Fibroblast of upper back skin (primary cell): ENCODE measurements at places on chromosomes 4 and X.

DNA sequence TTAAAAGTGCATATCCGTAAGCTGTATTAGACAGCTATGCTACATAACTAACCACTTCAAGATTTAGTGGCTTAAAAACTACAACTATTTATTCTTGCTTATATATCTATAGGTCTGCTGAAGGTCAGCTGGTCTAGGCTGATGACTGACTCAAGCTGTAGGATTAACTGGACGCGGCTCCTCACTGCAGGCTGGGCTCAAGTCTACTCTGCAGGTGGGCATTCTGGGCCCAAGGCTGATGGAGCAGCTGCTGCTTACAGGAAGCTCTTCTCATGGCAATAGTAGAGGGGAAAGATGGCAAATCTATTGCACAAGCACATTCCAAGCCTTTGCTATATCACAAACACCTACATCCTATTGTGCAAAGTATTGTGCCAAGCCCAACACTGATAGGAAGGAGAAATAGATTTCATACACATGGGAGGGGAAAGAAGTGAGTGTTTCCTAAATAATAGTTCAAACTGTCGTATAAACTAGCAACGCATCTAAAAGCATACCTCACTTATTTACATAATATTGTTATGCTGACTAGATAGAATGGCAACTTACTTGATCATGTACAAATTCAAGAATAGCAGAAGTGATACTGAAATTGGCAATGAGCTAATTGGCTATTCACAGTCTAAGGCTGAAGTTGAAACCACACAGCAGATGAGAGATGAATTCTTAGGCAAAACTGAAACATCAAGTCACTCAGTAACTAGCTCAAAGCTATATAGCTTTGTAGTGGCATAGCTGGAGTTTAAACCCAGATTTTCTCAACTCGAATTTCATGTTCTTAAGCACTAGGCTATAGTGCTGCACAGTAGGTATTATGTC is 263.8 kb downstream of the NKX6-1 start:
- DNase-seq: no peak

DNA sequence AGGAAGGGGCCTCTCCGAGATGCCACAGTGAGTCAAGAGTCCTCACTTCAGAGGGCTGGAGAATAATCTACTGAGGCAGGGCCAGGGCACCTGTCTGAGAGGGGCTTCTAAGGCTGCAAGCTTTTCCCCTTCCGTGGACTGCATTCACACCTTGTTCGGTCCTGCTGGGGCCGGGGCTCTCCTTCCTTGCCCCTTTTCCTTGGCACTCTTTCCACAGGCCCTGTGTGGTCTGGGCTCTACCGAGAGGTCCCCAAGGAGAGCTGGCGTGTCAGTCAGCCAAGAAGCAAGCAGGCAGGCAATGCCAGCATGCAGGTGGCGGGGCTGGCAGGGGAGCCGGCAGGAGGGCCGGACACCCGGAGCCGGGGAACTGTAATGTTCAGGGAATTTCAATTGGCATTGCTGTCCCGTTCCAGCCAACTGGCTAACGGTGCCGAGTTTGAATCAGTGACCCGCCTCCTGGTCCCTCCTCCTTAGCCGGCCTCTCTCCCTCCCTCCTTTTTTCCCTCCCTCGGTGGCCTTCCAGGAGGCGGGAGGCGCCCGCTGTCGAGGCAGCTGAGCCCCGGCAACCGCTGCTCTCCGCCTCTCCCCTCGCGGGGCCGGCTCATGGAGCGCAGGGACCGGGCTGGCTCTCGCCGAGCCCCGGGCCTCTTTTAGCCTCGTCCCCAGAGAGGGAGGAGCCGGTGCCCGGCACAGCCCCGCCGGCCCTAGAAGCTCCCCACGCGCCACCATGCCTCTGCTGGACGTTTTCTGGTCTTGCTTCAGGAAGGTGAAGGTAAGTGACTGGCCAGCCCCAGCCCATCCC is at the start of gene STARD8:
Gene STARD8 (plus strand): TSS at position 511 of the 802 bp plus-strand sequence. CDS start 217 bp downstream, at position 728.
- peak; percentile 45 for DNase-seq

- no peak for DNase-seq
Observed at GRCh38 chr4:45062935-45063545, 336.7 kb upstream of the GNPDA2 start.

GRCh38 chrX:101369687-101370086 is 16.3 kb downstream of the BTK start:
- DNase-seq: no peak

- peak; percentile 9 for DNase-seq
Observed at GRCh38 chrX:71143508-71143907, 1.1 kb upstream of the NLGN3 start.

GRCh38 chr4:37469286-37469685 is 216.9 kb downstream of the RELL1 start:
- no peak for DNase-seq

DNA sequence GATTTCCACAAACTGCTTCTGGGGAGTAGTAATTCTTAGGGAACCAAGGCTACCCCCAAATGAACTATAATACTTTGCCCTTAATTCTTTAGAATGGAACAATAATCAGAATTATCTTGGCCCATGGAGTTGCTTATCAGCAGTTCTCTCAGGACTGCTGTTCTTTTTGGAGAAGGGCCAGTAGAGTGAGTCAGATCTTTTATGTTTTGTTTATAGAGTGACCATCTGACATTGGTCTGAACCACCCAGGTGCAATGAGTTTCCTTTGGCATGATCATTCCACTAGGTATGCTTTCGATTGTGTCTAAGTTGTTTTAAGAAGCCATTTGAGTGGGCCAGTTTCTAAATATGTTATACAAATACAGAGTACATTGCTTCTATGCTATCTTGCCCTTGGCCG is 31.8 kb downstream of the PRRG1 start:
- peak; percentile 62 for DNase-seq

DNA sequence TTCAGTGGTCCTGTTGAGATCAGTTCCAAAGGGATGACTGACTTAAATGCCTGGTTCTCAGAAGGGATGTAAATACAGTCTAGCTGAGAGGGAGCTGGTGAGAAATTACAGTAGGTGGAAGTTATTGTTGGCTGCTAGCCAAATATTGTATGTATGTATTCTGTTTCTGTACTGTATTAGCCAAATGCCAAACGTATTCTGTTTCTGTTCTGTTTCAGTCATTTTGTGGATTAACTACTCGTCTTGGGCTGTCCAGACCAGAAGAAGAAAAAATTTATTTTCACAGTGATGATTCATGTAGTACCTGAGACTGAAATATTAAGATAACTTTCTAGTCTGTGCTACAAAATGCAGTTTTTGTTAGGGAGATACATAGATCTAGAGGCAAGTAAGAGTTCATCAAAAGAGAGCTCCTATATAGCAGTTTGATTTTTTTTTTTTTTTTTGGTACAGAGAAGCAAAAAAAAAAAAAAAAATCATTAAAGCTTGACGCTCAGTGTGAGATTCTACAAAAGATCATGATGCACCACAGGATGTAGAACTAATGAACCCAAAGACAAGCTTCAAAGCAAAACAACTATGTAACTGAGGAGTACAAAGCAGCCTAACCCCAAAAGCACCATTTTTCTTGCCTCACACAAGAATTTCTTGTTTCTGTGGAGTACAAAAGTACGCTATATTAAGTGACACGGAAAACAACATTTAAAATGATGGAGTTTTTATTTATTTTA is 54.8 kb downstream of the CASP6 start:
- DNase-seq: no peak

- no peak for DNase-seq
Observed at GRCh38 chrX:63418211-63418610, 67.1 kb upstream of the SPIN4 start.

- no peak for DNase-seq
Observed at GRCh38 chr4:81494031-81494431, 22.3 kb upstream of the RASGEF1B start.

DNA sequence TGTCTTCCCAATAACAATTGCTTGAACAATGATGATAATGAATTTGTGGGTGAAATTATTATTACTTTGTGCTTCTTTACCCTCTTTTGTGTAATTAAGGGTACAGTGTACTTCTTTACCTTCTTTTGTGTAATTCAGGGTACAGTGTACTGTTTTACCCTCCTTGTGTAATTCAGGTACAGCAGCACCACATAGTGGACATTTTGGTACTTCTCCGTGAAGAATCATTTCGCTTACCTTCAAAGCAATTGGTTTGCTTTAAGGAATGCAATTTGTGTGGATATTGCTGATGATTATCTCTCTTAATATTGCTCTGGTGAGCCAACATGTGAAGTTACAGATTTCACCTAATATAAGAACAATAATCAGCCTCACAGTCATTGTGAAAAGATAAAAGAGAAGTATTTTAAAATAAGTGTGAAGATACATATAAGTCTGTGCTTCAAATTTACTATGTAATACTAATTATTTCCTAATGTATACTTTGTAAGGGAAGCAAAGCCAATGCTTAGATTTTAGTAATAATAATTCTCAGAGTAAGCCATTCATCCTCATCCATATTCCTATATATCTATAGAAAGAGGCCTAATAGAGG is 27.2 kb upstream of the SEC24B start:
- peak; percentile 72 for DNase-seq
